ENCODE measurements at places on chromosomes 5 and 9.

- no peak for DNase-seq
Observed at GRCh38 chr9:94951324-94952135, 225.0 kb downstream of the AOPEP start.

DNA sequence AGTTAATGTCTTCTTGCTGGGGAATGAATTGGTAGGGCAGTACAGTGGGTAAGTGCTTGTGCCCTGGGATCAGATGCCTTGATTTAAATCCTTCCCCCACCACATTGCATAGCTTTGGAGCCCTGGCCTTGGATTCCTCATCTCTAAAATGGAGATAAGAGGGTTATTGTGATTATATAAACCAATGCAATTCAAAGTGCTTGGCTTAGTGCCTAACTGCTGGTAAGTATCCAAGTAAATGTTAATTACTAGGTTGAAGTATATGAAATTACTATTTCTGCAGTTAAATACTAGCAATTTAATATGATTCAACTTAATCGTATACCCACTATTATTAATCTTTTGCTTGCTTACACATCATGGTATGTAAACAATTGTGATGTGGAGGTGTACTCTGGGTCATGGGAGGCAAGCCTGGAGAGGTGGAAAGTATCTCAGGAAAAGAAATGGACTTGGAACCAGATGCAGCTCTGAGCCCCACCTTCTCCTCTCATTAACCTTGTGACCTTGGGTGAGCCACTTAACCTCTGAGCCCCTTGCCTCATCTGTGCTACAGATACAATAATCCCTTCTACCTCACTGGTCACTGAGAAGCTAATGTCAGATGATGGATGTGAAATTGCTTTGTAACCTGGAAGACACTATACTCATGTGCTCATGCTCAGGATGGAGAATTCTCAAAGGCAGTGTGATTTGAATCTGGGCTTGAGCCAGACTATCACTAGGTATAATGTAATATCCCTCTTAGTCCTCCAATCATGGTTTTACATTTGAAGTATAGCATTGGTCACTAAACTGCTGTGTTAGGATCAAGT is 23.8 kb downstream of the NEUROG1 start:
- DNase-seq: no peak

- DNase-seq: no peak
Observed at GRCh38 chr5:169088028-169088725, 212.8 kb downstream of the SLIT3 start.

DNA sequence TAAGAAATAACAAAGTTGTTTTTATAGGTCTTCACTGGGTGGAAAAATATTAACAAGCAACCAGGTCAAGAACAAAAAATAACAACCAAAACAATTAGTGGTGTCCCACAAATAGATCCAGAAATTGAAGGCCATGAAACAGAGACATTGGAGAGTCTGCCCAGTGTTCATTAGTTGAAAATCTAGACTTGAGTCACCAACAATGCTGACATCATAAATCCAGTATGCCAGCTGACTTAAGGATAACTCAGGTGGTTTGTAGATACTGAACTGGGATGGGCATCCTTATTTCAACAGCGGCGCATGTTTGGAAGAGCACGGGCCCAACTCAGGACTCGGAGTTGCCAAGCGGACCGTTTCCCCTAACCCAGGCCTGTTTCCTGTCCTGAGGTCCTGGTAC is 80.7 kb upstream of the TNFAIP8 start:
- DNase-seq: no peak

GRCh38 chr5:7801891-7802614 is 48.9 kb downstream of the CFAP90 start:
- DNase-seq: no peak

DNA sequence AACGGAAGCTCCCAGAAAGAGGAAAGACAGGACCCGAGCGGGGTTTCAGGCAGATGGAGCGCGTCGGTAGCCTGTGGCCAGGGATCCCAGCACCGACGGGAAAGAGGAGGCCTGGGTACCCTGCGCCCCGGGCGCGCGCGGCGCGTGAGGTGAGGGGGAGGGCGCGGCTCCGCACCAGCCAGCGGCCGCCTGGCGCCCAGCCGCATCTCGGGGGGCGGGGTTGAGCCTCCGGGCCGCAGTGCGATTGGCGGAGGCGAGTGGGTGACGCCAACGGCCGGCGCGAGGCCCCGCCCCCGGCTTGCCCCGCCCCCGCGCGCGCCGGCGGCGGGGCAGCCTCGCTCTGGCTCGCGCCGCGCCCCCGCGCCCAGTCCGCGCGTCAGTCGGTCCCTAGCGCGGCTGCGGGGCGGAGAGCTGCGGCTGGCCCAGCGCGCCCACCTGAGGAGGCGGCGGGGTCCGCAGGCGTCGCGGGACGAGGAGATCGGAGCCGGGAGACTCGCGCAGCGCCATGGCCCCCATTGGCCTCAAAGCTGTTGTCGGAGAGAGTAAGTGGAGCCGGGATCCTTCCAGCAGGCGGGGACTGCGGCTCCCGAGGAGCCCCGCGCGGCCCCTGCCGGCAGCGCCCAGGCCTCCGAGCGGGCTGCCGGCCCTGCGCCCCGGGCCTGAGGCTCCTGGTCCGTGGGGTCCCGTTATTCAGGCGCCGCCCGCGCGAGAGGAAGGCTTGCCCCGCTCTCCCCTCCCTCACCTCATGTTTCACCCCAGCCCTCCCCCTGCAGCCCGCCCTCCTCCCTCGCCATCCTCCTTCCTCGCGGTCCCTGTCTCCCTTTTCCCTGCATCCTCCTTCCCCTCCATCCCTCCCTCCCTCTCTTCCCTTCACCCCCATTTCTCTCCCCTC is at the start of gene STXBP1:
Gene STXBP1 (plus strand): TSS at position 379 of the 892 bp plus-strand sequence. CDS start 127 bp downstream, at position 506.
- DNase-seq: no peak

- DNase-seq: no peak
Observed at GRCh38 chr5:178588769-178589168, 1.4 kb downstream of the COL23A1 start.

DNA sequence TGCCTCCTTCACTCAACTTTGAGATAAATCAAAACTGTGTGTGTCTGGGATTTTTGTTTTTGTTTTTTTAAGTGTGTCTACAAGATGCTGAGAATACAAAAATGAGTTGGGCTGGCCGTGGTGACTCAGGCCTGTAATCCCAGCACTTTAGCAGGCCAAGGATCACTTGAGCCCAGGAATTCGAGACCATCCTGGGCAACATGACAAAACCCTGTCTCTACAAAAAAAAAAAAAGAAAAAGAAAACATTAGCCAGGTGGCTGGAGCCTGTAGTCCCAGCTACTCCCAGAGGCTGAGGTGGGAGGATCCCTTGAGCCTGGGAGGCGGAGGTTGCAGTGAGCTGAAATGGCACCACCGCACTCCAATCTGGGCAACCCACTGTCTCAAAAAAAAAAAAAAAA is 21.0 kb downstream of the HNRNPK start:
- DNase-seq: no peak

GRCh38 chr5:139092741-139093343 is 105.3 kb downstream of the SIL1 start:
- DNase-seq: no peak

DNA sequence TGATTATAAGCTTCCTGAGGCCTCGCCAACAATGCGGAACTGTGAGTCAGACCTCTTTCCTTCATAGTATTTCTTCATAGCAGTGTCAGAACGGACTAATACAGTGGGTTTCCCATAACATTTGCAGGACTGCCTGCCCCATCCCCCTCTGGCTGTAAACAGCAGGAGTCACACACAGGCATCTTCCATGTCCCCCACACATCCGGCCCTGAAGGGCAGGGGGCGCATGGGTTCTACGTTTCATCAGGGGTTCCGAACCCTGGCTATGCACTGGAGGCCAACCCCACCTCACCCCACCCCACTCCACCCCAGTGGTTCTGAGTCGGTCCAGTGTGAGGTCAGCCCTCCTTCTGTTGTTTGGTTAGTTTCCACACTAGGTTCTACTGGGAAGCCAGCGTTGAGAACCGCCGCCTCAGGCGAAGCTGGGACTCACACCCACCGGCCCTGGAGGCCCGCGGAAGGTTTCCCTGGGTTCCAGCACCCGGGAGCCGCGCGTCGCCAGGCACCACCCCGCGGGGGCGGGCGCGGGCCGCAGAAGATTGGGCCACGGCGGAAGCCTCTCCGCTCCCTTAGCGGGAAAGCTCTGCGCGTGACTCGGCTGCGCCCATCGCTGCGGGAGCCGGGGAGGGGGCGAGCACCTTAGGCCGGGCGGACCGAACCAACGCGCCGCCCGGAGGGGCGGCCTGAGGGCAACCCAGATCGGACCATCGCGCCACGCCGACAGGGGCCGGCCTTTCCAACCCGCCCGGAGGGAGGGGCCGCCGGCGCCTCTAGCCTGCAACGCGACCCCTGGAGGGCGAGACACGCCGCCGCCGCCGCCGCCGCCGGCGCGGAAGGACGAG is at the start of gene RUSC2:
Gene RUSC2 (plus strand): TSS at position 799 of the 842 bp plus-strand sequence. CDS start 56,411 bp downstream, outside the sequence.
- DNase-seq: no peak

DNA sequence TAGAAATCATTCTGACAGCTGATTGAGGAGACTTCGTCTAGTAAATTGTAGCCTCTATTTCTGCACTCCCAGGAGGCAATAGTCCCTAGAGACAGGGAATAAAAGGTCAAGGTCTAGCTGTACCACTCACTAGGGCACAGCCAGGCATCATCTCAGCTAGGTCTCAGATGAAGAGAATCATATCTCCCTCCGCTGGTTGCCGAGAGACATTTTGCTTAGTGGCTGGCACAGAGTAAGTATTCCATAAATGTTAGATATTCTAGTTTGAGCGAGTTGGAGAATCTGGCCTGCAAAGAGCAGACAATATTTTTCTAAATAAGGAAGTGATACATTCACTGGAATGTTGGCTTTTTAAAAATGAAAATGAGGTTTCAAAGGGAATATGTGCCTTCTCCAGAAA is 180.4 kb upstream of the ACTBL2 start:
- DNase-seq: no peak

GRCh38 chr5:96324708-96325107 is 108.3 kb downstream of the PCSK1 start:
- no peak for DNase-seq

DNA sequence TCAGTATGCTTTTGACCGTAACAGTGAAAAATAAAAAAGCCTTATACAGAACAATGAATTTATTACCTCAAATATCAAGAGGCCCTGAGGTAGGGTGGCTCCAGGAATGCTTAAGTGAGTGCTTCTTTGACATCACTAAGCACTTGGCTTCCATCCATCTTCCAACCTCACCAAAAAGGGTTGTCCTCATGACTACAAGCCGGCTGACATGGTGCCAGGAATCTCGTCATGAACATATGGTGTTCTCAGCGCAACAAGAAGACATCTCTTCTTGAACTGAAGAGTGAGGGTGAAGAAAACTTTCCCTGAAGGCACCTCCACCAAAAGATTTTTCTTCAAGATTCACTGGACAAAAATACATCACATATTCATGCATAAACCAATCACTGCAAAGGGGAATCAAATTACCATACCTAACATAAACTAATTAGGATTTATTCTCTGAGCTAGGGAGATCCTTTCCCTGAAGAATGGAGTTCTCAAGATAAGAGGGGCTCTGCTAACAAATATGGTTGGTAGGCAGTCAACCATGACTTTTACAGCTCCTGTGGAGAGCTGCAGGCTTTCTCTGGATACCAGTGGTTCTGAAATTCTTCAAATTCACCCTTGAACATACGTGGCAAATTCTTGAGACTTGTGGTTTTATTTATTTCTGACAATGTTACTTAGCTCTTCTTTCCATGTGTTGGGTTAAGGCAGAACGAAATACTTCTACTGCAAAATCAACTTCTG is 49.5 kb downstream of the AGXT2 start:
- DNase-seq: no peak

GRCh38 chr5:156188016-156188415 is 138.9 kb upstream of the SGCD start:
- no peak for DNase-seq

GRCh38 chr5:148168246-148168645 is at the start of gene SPINK14:
Gene SPINK14, plus strand, starts transcription at chr5:148168546. Its CDS starts 1,187 bp downstream, at chr5:148169733.
- no peak for DNase-seq

DNA sequence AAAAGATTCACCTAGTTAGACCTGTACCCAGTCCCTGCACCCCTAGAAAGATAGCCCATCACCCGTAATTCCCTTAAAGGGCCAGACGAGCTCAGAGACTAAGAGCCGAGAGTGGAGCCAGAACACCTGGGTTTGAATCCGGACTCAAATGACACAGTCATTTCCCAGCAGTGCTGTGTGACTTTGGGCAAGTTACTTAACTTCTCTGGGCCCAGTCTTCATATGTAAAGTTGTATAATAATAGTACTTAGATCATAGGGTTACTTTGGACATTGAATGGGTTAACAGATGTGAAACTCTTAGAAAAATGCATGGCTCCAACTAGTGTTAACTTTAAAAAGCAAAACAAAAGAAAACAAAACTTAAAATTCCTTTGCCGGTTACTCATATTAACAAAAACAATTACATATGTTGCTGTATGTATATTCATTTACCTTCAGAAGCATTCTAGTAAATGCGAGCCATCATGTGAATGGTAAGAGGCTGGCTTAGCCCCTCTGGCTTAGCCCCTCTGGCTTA is 40.4 kb upstream of the RASGRF2 start:
- DNase-seq: no peak

GRCh38 chr5:21807953-21808352 is 1045.2 kb downstream of the CDH12 start:
- DNase-seq: peak; percentile 12

GRCh38 chr5:68426586-68426985 is 211.0 kb downstream of the PIK3R1 start:
- DNase-seq: no peak

- no peak for DNase-seq
Observed at GRCh38 chr9:70551801-70552200, 137.3 kb upstream of the KLF9 start.

GRCh38 chr5:149550594-149551226 is 529 bp downstream of the CSNK1A1 start:
- no peak for DNase-seq

All from SIG-M5 (cell line).